ENCODE measurements at places on chromosomes 7 and 10.

DNA sequence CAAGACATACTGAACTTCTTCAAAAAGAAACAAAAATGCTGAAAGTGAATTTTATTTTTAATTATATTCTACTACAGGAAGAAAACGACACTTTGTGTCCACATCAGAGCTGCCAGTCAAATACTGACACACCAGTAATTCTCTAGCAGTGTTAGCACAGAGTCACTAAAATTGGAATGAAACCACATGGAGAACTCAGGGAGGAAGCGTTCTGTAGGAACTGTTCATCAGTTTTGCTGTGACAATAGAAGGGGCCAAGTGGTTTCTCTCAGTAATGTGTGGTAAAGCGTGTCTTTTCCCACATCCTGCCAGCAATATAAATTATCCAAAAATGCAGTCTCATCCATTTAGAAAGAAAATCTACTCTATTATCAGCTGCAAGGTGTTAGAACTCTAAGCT is 683.3 kb downstream of the GRM8 start:
- DNase-seq = no peak

GRCh38 chr7:29480451-29480850 is 83.2 kb upstream of the PRR15 start:
- no peak for DNase-seq

DNA sequence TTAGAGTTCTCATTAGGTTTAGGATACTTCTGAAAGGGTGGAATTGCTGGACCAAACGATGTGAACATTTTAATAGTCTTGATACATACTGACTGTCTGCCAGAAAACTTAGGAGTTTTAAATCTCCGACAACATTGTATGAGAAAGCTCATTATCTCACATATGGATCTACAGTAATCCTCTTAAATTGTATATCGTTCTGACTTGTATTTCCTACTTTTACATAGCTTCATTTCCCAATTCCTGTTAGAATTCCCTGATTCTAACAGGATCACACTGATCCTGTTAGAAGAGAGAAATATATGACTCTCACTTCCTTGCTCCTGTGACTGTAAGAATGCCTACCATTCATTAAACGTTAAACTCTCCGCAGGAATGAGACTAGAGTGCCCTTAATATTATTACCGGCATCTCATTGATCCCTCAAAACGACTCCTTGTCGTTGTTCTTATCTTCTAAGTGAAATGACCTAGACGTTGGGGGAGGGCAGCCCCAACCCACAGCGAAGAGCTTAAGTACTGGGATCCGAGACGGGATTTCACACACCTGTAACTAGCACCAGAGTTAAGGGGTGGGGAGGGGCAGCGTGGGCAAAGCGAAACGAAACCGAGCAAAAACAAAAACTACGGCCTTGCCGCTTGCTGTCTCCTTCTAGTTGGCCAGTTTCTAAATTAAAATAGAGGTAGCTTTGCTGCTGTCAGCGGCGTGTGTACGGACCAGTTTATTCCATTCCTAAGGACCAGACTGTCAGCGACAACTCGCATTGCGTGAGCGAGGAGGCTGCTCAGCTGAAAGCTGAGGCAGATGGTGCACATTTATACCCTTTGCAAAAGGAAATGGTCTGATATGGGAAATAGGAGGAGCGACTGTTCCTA is 678 bp upstream of the TMEM106B start:
- peak; percentile 2 for DNase-seq

DNA sequence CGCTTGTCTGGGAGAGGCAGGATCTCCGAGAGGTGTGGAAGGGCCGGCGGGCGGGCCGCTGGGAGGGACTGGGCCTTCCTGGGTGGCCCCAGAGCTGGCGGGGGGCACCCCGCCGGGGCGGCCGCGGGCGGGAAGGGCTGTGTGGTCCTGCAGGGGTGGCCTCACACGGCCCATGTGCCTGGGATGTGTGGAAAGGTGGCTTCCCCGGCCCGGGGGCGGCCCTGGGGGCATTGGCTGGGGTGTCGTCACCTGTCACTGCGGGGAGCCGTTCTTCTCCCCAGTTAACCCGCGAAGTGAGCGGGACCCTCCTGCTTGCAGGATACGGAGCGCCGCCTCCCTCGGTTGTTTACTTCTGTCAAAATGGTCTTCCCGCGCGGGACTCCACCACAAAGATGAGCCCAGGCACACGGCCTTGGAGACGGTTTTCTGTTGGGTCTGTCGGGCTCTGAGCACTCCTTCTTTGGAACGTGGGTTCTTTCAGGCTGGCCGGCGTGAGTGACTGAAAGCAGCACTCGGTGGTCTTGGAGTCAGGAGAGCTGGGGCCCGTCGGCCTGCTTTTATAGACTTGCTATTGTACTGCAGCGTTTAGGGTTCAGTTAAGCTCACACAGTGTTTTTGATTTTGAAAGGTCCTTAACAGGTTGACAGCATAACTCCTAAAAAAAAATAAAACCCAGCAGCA is 700 bp downstream of the SMC3 start:
- DNase-seq = peak; percentile 11
